ENCODE measurements at places on chromosomes 6 and 20. TPM values are rescaled to one million over a fixed set of nuclear protein-coding genes. Genes with fewer than 3 reads are reported as not detected.

MYB gene
- total RNA-seq: 29.9 TPM

RNF217 gene
- 5.6 TPM for total RNA-seq

GRCh38 chr6:38146021-38146733, 326.6 kb downstream of the ZFAND3 start:
- ATAC-seq: no peak

- no peak for ATAC-seq
These were observed 68.6 kb downstream of the ZDHHC14 start for GRCh38 chr6:157449610-157450009.

DNA sequence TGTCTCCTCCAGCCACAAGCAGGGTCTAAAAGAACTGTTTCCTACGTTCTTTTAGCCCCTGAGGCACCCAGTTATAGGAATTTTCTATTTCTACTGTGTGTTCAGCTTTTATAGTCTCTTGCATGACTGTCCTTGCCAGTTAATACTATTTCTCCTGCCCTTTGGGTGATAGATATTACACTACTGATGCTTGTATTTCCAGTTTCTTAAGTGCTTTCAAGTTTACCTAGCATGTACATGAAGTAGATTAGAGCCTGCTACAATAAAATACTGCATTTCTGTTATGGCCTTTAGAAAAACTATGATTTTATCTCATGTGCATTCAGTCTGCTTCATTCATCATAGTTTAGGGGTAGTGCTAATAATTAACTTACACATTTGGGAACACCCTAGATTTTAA, 89.6 kb downstream of the FOXO3 start:
- ATAC-seq: no peak

PKIB gene
- 1.1 TPM for total RNA-seq

DNA sequence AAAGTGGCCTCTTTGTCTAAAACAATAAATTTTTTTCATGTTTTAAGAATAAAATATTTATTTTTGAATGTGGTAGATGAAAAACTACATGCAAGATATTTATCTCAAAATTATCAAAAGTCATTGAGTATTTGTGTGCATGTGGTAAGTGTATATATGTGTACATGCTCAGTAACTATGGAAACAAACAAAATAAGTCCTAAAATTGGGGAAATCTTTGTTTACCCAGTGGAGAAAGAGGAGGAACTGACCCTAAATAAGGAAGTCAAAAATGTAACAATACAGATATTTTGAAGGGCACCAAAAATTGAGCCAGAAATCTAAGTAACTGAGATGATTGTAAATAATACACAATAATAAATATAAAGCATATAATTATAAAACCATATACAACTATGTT, 639.2 kb downstream of the MAFB start:
- ATAC-seq: no peak

GRCh38 chr6:165846123-165846966, 183.3 kb upstream of the PDE10A start:
- no peak for ATAC-seq

DNA sequence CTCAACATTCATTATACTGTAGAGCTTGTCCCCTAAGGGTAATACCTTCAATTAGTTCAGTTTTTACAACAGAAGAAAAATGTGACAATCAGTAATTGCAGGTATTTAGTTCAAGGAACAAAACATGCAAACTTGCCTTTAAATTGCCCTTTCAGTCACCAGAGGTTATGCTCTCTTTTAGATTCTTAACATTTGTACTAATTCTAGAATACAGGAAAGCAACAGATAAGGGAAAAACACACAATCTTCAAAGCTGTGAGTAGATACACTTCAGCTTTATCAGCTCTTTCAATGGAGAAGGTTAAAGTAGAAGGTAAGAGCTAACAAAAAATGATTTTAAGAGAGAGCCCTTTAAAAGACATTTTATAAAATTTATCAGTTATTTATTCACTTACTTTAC, 173.1 kb downstream of the HS3ST5 start:
- ATAC-seq: no peak

Measured in activated T-helper 17 cell treated with anti-CD3 and anti-CD28 coated beads, Interleukin-2, amount 50 U/mL, for 72 hours (primary cell).